Hepatocyte (in vitro differentiated cells): ENCODE measurements at places on chromosomes 7 and 10.

GRCh38 chr7:7695111-7695817, 23.1 kb downstream of the RPA3 start:
- DNase-seq: no peak

DNA sequence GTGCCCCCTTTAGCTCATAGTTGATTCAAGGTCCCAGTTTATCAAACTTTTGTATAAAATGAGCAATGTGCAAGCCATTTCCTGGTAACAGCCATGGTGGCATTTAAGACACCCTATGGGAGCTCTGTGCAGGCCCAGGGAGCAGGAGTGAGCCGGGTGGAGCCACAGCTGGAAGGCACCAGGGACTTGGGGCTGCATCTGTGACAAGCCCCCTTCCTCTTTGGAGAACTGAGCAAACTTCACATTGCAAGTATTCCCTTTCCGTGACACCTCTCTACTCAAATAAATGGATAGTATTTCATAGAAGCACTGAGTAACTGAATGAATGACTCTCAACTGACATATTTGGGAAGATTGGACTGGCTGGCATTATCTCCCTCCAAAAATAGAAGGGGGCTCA, 558.7 kb upstream of the FOXK1 start:
- DNase-seq: no peak

- DNase-seq: peak; percentile 7
Observed at GRCh38 chr7:39948375-39948955, 1.6 kb upstream of the CDK13 start.

- DNase-seq: no peak
Observed at GRCh38 chr7:104089612-104090011, 100.2 kb upstream of the RELN start.

DNA sequence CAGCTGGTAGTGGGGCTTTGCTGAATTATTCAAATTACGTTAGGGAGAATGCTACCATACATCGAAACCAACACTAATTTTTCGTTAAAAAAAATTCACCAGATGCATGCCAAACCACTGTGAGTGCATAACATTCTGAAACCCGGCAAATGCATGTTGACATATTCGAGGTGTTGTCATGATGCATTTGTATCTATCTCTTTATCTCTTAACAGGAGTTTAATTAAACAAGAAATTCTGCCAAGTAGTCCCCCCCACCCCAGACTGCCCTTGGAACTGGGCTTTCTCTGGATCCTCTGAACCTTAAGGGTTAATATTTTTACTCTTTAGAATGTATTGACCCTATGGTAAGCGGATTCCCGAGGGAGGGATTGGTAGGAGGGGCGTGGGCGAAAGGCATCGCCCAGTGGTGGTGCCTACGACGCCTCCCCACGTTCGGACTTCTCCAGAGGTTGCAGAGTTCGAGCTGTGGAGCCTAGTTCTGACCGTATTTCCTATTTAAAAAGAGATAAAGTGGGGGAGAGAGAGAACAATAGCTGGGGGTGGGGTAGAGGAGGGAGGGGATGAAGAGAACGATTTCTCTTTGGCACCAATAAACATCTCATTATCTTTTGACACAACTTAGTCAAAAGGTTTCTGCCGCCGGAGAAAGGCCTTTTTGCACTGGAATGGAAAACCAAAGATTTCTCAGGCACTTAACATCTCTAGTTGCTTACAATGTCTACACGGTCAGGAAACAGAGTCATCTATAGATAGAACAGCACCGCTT, 7.2 kb downstream of the DLX6 start:
- no peak for DNase-seq

- DNase-seq: no peak
Observed at GRCh38 chr7:137981668-137982067, 20.2 kb downstream of the CREB3L2 start.

DNA sequence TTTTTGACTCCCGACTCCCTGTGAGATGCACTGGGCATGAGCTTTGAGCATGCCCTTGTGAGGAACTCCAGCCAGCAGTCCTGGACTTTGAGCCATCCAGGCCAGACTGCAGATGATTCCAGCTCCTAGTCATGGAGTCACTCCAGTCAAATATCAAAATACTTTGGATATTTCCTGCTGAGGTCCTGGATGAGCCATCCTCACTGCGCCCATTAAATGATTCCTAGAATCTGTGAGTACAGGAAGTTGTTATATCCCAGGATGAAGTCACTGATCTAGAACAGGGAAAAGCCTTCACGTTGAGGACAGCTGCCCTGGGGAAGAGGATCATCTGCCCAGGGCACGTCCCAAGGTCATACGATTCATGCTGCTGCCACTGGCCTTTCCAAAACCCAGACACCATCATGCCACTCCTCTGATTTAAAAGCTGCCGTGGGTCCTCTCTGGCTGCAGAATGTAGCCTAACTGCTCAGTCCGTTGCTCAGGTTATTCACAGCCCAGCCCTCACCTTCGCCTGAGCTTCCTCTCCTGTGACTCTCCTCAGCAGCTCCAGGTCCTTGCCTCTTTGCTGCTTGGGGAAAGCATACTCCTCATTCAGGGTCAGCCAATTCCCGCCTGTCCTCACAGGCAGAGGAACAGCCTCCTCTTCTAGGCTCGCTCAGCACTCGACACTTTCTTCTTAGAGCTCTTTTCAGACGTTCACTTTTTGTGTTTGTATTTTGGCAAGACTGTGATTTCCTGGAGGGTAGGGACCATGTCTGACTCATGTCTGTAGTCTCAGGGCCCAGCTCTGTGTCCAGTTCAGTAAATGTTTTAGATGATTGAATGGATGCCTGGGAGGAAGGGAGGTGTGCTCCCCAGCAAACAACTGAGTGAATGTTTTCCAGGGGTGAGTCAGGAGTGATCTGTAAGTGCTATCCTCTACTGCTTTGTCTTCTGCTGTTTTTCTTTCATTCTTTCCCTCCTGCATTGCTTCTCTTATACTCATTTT, 157.8 kb downstream of the SNX10 start:
- DNase-seq: no peak

DNA sequence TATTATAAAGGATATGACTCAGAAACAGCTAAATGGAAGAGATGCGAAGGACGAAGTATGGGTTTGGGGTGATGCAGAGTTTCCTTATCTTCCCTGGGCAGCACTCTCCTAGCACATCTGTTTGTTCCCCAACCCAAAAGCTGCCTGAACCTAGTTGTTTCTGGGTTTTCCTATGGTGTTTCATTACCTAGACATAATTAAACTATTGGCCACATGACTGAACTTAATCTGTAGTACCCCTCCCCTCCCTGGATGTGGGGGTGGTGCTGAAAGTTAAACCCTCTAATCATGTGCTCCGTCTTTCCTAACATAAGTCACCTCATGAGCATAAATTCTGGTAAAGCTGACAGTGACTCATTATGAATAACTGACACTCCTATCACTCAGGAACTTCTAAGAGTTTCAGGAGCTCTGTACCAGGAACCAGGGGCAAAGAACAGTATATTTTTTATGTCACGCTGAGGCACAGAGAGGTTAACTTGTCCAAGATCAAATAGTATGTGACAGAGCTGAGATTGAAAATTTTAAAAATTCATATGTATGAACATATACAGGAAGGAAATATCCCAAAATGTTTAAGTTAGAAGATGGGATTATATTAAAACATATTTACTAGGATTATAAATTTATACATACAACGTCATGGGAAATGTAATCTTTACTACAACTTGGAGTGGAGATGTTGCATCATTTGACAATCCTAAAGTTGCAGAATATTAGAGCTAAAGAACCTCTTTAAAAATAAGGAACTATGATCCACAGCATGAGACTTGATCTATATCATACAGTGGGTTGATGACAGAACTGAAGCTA, 4.8 kb downstream of the STRIP2 start:
- peak; percentile 37 for DNase-seq

DNA sequence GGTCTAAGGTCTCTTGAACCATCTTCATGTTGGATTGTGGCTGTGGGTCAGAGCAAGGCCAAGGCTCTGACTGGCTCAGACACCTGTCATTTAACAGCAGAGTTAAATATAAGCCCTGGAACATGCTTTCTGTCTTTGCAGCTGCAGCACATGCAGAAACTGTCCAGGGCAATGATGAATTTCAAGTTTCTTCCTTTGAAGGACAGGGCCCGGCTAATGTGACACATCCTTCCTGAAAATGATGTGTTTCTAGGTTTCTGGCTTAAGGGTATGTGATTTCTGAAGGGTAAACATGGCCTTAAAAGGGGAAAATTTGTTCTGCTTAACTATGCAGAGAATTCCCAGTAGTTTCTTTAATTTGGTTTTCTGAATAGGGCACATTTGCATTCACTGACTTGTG, 34.0 kb upstream of the SLC35B4 start:
- no peak for DNase-seq

- DNase-seq: no peak
Observed at GRCh38 chr10:131230641-131231322, 80.7 kb downstream of the TCERG1L start.

DNA sequence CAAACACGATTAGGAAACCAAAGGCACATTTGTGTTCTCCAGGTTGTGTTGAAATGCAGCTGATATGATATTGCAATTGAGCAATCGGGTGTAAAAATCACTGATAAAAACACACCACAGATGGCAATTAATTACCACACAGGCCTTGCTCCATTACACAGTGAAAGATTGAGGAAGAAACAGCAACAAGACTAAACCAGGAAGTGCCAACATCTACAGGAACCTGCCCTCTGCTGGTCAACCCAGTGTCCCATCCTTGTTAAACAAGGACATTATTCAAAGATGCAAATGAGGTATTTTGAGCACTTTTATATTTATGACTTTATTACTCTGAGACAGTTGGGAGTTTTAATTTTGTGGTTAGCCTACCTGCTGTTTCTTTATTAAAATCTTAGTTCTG, 765.6 kb upstream of the GHITM start:
- peak; percentile 26 for DNase-seq

- DNase-seq: no peak
Observed at GRCh38 chr7:26657686-26658388, 206.6 kb downstream of the SKAP2 start.

DNA sequence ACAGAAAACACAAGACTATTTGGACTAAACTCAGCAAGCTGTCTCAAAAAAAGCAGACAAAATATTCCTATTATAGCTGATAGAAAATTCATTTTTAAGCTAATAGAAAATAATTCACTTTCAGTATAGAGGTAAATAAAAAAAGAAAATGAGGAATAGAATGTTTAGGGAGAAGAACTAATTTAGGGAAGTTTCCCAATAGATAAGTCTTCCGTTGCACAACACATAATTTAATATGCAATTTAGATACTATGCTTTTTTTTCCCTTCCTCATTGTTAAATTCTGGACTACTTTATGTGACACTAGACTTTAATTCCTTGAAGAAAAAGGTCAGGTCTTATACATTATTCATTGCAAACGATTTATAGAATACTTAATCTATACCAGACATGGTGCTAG, 10.3 kb downstream of the PNPLA8 start:
- DNase-seq: no peak

DNA sequence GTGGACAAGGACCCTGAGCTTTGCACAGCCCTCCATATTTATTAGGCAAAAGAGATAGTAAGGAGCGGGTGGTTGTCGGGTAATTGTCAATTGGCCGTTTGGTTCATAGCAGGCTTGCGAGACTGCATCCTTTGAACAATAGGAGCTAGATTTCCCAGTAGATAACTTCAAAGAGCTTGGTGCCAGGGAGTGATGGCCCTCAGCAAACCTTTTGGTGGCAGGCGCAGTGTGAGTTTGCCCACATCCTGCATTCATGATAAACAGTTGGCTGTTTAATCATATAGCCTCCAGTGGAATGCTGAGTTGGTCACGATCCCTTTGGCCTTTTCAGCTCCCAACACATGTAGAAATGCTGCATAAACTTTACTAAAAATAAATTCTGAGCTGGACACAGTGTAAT, 156.9 kb downstream of the AKR1D1 start:
- DNase-seq: no peak

GRCh38 chr7:3063016-3063753, 19.5 kb upstream of the CARD11 start:
- DNase-seq: no peak

- DNase-seq: no peak
Observed at GRCh38 chr10:89785095-89785494, 83.7 kb downstream of the KIF20B start.

- no peak for DNase-seq
Observed at GRCh38 chr10:110569122-110569521, 1.6 kb downstream of the SMC3 start.

DNA sequence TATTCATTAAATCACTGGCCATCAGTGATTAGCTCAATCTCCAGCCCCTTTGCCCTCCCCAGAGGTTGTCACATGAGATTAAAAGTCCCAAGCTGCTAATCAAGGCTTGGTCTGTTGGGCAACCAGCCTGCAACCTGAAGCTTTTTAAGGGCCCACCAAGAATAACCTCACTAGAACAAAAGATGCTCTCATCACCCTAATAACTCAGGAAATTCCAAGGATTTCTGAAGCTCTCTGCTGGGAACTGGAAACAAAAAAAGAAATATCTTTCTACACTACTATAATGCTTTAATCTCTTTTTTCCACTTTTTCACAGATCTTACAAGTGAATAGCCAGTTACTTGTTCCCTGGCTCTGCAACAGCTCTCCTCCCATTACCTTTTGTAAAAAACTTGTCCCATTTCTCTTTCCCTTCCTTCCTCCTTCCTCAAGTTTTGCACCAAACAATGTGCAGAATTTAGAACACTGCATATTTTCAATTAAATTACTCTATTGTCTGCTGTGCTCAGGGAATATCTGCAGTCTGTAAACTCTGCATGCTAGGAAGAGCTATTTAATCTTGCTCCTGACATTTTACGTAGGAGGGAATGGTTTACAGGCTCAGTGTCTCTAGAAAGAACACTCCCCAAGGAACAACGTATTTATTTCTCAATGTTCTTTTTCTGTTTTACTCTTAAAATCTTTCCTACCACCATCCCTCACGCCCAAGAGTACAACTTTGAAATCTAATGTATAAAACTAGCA, 169.1 kb downstream of the IMMP2L start:
- DNase-seq: no peak

GRCh38 chr10:14527915-14528314, 197.2 kb upstream of the FRMD4A start:
- no peak for DNase-seq

GRCh38 chr10:71765906-71766716, 7.2 kb downstream of the VSIR start:
- DNase-seq: no peak

- no peak for DNase-seq
Observed at GRCh38 chr10:77093126-77093525, 544.5 kb downstream of the KCNMA1 start.

GRCh38 chr10:36087006-36088005, 445.2 kb upstream of the FZD8 start:
- no peak for DNase-seq

DNA sequence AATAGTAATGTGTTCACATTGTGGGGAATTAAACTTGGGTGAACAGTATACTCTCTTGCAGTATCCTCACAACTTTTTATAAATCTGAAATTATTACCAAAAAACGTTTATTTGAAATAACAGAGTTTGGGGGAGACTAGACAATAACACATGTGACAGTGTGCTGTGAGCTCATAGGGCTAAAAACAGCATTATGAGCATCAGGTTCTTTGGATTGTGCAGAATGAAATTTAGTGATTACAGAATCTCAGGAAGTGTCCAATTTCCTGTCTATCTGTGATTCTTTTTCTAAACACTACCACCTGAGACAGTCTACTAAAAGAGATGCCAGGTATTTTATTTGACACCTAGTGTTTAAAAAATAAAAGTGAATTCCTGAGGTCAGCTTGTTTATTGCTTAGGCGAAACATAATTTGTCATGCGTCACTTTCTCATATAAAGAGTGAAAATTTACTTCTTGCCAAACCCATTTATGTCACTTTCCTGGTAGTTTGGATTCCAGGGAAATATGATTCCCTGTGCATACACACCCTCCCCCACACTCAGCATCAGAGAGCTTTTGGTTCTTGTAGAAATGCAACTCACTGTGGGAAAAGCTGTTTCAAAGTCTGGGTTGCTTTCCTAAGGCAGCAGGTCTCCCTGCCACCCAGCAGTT, 71.2 kb downstream of the AOAH start:
- DNase-seq: no peak

GRCh38 chr7:134046594-134047128, 80.5 kb upstream of the LRGUK start:
- DNase-seq: no peak
